ENCODE measurements at places on chromosomes 16 and 17.
A peak's percentile ranks its signal among the peaks of the same experiment; 100 is the strongest.

DNA sequence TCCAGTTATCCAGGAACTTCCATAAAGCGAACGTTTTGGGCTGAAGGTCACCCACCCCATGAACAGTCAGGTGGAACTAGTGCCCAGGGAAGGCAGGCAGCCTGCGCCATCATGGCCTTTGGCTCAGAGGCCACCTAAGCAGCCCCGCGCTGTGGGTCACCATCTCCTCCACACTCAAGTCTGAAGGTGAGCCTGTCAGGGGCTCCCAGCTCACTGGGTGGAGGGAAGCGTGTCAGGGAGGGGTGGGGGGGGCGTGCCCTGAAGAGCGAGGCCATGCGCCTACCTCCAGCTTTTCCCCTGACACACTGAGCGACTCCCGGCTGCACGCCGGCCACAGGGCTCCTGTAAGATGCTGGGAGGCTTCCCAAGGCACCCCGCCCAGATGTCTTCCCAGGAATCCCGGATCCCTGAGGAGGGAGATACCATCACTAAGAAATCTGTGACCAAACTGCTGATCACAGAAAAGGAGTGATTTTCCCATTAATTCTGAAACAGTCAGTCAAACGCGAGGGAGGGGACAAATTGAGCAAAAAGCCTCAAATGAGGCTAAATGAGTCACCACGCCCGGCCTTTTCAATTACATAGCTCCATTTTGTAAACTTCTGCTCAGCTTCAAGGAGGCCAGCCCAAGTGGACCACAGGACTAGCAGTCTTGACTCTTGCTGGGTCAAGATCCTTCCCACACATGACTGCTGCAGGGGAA is 26.5 kb upstream of the SLC25A19 start:
- DNase-seq = no peak

DNA sequence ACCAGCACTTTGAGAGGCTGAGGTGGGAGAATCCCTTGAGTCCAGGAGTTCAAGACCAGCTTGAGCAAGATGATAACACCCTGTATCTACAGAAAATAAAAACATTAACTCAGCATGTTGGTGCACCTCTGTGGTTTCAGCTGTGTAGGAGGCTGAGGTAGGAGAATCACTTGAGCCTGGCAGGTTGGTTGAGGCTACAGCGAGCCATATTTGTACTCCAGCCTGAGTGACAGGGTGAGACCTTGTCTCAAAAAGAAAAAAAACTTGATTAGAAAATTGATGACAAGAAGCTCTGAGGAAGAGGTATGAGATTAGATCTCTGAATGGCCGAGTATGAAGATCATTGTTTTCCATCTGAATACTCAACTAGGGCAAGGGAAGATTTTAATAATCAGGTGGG is 31.0 kb downstream of the SCPEP1 start:
- DNase-seq = no peak

DNA sequence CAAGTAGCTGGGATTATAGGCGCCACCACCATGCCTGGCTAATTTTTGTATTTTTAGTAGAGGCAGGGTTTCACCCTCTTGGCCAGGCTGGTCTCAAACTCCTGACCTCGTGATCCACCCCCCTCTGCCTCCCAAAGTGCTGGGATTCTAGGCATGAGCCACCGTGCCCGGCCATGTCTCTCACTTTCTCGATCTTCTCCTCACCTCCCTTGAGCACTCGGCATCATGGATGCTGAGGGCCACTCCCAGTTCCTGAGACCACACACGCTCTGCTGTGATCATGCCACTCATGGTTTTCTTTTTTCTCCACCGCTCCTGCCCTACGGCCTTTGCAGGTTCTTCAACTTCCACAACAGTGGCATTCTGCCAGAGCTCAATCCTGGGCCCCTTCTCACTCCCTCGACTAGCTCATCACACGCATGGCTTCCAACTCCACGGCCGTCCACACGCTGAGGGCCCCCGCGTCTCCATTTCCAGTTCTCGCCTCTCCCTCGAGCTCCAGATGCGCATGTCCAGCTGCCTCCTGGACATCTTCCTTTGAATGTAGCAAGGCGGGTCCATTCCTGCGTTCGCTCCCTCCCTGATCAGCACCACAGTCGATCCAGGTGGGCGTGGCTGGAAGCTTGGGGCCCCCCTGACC is 5.5 kb upstream of the NCBP3 start:
- no peak for DNase-seq

DNA sequence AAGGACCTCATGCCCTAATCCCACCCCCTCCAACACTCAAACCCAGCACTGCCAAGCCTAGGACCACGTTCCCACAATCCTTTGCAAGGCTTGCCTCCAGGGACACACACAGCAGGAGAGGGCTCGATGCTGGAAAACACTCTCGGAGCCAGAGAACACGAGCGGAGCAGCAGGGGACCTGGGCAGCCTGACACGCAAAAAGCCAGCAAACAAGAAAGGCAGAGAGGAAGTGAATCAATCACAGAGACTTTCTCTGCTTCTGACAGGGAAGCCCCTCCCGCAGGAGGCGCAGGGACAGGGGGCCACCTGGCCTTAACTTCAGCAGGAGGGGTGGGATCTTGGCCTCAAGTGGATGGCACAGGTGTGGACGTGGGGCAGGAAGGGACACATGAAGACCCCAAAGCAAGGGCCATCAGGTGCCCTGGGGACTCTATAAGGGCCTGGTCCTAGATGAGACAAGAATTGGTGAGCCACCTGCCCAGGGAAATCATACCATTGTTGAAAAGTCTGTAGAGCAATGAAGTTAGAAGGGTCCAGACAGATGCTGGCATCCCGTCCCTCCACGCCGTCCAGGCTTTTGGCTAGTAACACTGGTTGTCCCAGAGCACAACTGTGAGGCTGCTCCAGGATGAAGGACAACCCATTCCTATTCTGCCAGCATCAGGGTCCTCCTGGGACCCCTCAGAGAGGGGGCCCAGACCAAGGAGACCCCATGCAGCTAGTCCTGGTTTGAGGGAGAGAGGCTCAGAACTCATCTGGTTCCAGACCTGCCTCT is 2.2 kb downstream of the SDK2 start:
- DNase-seq = no peak

GRCh38 chr17:21213638-21214014 is 335 bp downstream of the TMEM11 start:
- DNase-seq = peak; percentile 31

GRCh38 chr16:85928401-85928820 is 29.4 kb downstream of the IRF8 start:
- DNase-seq = no peak

DNA sequence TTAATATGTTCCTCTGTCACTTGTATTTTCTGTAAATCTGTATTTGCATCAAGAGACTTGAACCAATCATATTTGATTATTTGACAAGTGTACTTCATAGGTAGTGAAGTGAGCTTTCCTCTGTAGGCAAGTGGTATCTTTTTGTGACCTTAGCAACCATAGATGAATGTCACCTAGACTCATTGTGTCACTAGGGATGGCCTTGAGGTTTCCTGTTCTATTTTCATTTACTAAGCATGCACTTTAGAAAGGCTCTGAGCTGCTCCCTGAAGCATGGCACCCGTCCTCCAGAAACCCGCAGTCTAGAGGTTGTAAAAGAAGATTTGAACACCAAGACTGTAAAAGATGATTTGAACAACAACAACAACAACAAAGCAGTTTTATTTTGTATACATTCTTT is 151.7 kb downstream of the PRKCB start:
- no peak for DNase-seq

- DNase-seq = peak; percentile 88
Measured at GRCh38 chr16:27202923-27203506, 311 bp upstream of the KDM8 start.

DNA sequence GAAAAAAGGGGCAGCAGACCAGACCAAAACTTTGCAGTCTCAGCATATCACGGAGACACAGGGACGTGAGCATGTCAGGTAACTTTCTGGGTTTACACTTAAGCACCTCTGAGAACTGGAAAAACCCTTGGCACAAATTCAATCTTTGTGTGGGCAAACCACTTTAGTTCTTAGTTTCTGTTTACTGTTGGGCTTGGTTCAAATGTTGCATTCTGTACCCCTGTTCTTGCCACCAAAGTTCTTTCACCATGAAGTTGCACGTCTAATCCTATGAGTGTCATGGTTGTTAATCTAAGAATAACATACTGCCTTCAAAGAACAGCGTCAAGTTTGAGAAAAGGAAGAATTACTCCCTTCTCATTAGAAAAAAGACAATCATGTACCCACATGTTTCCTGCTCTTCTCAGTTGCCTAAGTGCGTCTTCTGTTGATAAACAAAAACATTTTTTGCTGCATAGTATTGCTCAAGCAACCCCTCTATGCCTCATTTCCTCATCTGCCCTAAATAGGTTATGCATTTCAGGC is 11.6 kb downstream of the KRT33A start:
- peak; percentile 35 for DNase-seq

GRCh38 chr16:8178271-8178670 is 412.0 kb downstream of the TMEM114 start:
- no peak for DNase-seq

DNA sequence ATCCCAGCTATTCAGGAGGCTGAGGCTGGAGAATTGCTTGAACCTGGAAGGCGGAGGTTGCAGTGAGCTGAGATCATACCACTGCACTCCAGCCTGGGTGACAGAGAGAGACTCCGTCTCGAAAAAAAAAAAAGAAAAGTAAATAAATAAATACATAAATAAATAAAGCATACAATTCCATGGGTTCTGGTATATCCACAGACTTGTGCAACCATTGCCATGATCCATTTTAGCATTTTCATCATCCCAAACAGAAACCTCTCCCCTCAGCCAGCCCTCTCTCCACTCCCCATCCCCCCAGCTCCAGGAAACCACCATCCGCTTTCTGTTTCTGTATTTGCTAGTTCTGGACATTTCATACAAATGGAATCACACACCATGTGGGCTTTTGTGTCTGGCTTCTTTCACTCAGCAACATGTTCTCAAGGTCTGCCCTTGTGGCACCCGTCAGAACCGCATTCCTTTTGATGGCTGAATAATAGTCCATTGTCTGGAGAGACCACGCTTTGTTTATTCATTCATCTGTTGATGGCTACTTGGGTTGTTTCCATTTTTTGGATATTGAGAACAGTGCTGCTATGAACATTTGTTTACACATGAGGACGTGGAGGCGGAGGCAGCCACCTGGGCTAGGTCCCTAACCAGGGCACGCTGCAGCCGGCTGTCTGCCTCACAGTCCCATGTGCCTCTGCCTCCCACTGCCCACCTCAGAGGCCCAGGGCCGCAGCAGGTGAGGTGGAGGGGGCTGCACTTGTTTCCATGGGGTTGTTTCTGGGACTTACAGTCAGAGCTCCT is 76.2 kb downstream of the NT5M start:
- DNase-seq = no peak

GRCh38 chr16:57252148-57252721 is 7.2 kb downstream of the ARL2BP start:
- no peak for DNase-seq

GRCh38 chr17:36934692-36935630 is 2.3 kb upstream of the LHX1 start:
- DNase-seq = peak; percentile 35

GRCh38 chr16:75226550-75227360 is 8.0 kb downstream of the CTRB1 start:
- no peak for DNase-seq

DNA sequence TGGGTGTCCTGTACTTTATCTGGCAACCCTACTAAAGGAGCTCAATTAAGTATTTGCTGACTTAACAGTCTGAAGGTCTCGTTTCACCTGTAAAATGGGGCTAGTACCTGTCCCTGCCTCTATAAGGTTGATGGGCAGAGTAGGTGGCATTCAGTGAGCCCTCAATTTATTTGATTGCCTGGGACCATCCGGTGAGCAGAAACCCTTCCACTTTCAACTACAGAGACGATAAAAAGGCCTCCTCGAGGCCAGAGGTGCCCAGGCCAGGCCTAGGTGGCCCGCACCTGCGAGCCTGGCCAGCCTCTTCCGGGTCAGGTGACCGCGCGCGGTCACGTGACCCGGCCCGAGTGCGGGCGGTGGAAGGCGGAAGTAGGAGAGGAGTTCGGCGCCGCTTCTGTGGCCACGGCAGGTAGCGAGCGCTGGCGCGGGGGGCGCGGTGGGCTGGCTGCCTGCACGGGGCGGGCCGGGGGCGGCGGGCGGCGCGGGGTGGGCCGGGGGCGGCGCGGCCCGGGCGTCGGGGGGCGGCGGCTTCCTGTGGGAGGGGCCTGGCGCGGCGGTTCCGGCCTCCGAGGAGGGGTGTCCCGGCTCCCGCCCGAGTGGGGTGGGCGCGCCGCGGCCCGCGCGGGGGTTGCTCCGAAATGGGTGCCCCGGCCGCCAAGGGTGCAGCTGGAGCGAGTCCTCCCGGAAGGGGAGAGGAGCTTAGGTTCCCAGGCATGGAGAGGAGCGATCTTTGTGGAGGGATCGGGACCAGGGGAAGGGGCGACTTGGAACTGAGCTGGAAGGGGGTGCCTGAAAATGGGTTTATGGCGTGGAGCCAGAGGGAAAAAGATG is at the start of gene WWP2:
TSS of gene WWP2 (plus strand) at position 350 of the 831 bp plus-strand sequence. CDS start 24,679 bp downstream, outside the sequence.
- DNase-seq = peak; percentile 72

- DNase-seq = no peak
Measured at GRCh38 chr17:7656958-7657609, 6.4 kb downstream of the ATP1B2 start.

DNA sequence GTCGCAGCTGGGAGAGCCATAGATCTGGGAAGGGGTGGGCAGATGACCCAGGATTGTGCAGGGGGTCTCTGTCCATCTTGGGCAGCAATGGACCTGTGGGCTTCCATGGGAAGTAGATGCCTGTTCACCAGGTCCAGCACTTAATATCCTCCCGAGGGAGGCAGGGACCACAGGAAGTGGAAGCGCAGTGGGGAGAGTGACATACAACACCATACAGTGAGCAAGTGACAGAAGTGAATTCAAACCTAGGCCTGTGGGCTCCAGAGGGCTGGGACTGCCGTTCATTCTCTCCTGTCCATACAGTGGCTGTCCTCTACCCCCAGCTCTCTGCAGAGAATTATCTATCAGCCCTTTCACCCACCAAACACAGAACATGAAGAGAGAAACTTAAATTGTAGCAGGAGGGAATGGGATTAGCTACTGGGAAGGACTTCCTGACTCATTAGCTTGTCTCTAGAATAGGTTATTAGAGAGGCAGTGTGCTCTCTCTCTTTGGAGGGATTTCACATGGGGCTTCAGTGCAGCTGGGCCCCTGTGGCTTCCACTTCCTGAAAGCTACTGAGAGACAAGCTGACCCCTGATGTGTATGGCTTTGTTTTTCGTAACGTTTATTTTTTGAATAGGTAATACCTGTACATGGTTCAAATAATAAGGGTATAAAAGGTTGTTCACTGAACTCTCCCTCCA is 13.1 kb upstream of the SEZ6 start:
- no peak for DNase-seq

DNA sequence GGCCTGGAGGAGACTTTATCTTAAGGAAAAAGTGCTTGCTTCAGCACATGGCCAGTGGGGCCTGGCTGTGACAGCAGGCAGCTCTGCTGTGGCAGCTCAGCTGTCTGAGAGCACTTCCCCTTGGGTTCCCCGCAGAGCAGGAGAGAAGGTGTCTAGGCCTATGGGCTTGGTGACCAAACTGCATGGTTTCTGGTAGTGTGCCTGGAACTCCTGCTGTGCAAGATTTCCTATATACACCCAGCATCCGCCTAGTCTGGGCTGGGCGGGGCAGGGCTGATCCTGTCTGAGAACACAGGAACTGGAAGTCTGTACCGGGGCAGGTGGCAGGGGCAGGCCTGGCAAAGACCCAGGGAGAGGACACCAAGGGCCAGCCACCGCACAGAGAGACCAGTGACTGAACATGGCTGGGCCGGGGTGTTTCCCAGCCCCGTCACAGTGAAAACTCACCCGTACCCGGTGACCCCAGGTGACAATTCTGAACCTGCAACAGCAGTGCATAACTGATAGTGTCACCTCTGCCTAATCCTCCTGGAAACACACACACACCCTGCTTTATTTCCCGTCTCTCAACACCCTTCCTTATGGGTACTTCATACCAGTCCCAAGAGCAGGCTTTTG is 39.3 kb downstream of the CHD9 start:
- DNase-seq = no peak
